Pancreas (tissue), 10 donors: ENCODE measurements at places on chromosomes 1 and 21. TPM values are rescaled to one million over a fixed set of nuclear protein-coding genes. Genes with fewer than 3 reads are reported as not detected.

The TMEM240 gene
- total RNA-seq, result 1.0 TPM

The CFH gene
- 5.7 TPM for total RNA-seq

The CENPF gene
- total RNA-seq, result 1.3 TPM

GRCh38 chr1:25651824-25652741, 35.5 kb downstream of the MAN1C1 start:
- no peaks in the 10 kb centered on the region for H3K27me3 ChIP-seq
- DNase-seq, result no peak
- H3K4me1 ChIP-seq, result no peaks in the 10 kb centered on the region
- H3K36me3 ChIP-seq, result no peaks in the 10 kb centered on the region
- no peak overlapping the region for H3K27ac ChIP-seq
- H3K4me3 ChIP-seq, result no peak overlapping the region

DNA sequence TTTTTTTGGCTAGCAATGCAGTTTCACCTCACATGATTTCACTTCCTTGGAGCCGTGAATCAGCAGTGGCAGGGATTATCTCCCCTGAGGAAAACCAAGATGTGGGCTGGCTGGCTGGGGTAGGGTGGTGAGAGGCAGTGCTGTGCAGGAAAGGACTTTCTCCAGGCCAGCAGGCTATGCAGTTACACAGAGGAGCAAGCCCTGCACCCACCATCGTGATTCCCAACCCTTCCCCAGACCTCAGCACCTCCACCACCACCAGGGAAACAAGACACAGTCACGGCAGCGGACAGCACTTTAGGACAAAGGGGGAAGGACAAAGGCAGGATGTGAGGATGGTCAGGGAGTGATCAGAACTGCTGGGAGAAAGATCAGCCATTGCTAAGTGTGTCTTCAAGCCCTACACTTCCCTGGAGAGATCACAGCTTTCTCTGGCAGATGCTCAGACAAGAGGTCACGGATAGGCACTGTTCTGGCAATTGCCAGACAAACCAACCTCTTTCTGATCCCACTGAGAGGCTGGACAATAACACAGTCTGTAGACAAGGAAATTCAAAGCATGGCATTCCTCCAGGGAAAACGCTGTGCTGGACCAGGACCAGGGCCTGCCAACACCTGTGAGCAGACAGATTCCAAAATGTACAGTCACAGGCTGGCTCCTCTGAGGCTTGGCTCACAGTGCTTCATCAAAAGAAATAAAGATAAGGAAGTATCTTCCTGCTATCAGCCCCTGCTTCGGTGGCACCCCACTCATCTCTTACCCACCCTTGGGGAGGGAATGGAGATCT, 509.4 kb downstream of the SMYD3 start:
- no peak for DNase-seq
- H3K36me3 ChIP-seq, result no peaks in the 10 kb centered on the region
- no peaks in the 10 kb centered on the region for H3K27me3 ChIP-seq
- H3K27ac ChIP-seq, result no peak overlapping the region

- no peak overlapping the region for H3K4me3 ChIP-seq
- no peaks in the 10 kb centered on the region for H3K27me3 ChIP-seq
- no peak overlapping the region for H3K27ac ChIP-seq
- no peaks in the 10 kb centered on the region for H3K4me1 ChIP-seq
- DNase-seq, result no peak
Measured at GRCh38 chr1:235976490-235976889, 88.4 kb downstream of the NID1 start.

GRCh38 chr1:34686531-34686930, 68.3 kb upstream of the GJB5 start:
- no peaks in the 10 kb centered on the region for H3K36me3 ChIP-seq
- DNase-seq, result no peak

- no peaks in the 10 kb centered on the region for H3K36me3 ChIP-seq
- H3K27me3 ChIP-seq, result no peaks in the 10 kb centered on the region
- no peak overlapping the region for H3K4me3 ChIP-seq
- H3K27ac ChIP-seq, result no peak overlapping the region
- H3K4me1 ChIP-seq, result no peaks in the 10 kb centered on the region
- no peak for DNase-seq
Measured at GRCh38 chr1:112872551-112872962, 83.4 kb downstream of the SLC16A1 start.

DNA sequence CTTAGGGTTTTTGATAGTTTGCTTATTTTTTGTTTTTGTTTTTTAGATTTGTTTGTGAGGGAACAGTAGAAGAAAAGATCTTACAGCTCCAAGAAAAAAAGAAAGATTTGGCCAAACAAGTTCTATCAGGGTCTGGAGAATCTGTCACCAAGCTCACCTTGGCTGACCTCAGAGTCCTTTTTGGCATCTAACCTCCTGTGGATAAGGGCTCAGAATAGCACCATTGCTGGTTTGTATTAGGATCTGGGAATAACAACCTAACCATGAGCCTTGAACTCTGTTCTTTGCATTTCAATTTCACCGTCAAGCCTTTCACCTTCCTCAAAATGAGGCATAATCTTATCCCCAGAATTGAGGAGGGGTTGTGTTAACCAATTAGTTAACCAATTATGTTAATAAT, 20.2 kb downstream of the TRIM45 start:
- no peak overlapping the region for H3K4me3 ChIP-seq
- DNase-seq, result no peak
- no peaks in the 10 kb centered on the region for H3K4me1 ChIP-seq
- H3K36me3 ChIP-seq, result no peaks in the 10 kb centered on the region
- no peak overlapping the region for H3K27ac ChIP-seq
